ENCODE measurements at places on chromosomes 13 and 19. TPM values are rescaled to one million over a fixed set of nuclear protein-coding genes. Genes with fewer than 3 reads are reported as not detected.

DNA sequence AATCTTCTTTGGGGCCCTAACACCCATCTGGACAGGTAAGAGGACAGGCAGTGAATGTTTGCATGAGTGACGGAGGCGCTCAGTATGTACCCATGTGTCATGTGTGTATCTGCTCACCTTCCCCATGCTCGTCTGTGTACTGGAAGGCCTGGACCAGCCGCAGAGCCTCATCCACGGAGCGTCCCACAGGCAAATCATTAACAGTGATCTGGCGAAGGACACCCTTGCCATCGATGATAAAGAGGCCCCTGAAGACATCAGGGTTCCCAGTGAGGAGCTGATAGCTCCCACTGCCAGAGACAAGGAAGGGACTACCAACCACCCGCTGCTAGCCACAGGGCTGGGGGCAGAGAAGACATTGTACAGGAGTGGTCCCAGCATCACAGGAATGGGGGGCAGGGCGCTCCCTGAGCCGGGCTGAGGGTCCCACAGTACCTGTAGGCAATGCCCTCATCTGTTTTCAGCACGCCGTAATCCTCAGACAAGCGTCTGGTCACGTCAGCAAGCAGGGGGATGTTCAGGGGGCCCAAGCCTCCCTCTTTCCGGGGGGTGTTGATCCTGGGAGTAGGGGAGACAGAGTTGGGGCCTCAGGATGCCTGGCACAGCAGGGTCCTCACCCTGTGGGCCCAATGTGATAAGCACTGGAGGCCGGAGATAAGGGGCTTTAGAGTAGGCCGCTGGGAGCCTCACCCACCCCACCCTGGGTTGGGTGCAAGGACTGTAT, 1.7 kb downstream of the PRDX2 start:
- no peak for DNase-seq

DNA sequence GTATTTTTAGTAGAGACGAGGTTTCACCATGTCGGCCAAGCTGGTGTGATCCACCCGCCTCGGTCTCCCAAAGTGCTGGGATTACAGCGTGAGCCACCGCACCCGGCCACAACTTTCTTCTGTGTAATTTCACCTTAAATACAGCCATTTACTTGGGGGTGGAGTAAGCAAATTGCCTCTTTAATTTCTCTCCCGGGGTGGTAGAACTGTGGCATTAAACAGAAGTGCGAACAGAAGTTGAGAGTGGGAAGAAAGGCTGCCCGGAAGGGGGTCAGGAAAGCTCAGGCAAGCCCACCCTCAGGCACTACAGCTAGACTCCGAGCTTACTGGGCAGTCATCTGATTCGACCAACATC, 475 bp upstream of the DNAJC15 start:
- no peak for DNase-seq

DNA sequence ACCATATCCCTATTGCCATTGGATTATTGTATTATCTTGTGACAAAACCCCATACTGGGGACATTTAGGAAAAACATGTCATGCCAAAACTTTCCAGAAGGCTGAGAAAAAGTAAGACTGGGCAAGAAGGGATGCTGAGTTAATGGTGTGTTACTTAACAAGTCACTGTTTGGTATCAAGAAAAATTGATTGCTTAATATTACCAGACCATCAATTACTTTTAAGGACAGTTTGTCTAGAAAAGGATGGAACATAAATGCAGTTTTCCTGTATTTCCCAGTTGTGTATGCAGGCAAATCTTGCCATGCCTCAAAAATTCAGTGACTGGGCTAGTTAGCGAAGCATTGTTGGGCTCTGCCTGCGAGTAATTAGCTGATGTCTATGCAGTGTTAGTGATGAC, 705.6 kb upstream of the MIR17HG start:
- no peak for DNase-seq

DNA sequence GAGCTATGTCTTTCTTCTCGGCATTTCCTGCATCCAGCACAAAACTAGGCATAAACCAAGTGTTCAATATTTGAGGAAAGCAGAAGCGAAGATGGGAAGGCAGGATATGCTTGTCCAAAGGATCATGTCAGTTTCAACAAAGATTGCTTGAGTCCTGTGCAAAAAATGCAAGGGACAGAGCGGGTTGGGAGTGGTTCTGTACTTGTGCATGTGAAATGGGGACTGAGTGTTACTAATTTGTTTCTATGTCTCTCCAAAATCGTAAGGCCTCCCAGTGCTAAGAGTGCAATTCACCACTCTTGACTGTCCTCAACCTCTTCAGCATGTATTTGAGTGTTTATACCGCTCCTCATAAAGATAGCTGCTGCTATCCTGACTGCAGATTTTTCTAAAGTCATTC, 166.2 kb downstream of the DLEU7 start:
- no peak for DNase-seq

DNA sequence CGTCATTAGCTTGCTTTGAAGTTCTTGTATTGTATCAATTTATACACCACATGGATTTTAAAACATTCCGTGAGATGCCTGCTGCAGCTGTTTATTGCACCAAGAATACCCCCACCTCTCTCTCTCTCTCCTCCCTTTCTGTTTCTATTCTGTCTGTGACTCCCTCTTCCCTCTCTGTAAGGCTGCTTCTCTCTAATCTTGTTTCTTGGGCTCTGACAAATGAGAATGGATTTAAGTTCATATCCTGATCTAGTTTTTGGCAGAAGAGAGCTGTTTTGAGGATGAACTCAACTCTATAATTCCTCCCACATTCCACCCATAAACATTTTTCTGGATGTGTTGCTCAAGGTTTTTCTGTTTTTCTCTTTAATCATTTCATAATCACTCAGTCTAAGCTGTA, 144.3 kb upstream of the FRY start:
- no peak for DNase-seq

DNA sequence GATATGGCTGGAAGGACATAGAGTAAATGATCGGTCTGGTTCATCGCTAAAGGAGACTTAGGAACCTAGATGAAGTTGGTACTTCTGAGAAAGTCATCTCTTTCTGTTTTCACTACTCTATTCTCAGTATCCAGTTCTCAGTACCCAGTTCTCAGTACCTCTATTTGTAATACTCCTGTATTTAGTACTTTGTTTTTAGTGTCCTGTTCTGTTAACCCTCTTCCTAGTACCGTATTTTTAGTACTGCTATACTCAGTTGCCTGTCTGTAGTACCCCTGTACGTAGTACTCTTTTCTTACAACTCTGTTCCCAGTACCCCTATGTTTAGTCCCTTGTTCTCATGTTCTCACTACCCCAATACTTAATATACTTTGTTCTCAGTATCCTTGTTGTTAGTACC, 1.2 kb downstream of the RFXAP start:
- DNase-seq, result no peak

DNA sequence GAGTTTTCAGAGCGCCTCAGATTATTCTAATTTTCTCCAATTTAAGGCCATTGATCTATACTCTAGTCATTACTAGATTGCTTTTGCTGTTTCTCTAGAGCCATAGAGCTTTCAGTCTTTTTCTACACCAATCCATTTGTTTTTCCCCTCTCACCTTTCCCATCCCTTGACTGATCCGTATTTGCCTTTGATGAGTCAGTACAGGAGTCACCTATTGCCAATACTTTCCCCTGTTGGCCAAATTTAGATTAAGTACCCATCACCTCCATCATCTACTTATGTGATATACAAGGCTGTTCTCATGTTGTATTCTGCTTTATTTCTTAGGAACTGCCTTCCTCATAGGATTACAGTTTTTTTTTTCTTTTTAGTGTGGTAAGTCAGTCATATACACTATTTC, 463.2 kb downstream of the KLF12 start:
- no peak for DNase-seq

GRCh38 chr19:49937750-49938381, 8.6 kb upstream of the NUP62 start:
- DNase-seq, result peak; percentile 58

DNA sequence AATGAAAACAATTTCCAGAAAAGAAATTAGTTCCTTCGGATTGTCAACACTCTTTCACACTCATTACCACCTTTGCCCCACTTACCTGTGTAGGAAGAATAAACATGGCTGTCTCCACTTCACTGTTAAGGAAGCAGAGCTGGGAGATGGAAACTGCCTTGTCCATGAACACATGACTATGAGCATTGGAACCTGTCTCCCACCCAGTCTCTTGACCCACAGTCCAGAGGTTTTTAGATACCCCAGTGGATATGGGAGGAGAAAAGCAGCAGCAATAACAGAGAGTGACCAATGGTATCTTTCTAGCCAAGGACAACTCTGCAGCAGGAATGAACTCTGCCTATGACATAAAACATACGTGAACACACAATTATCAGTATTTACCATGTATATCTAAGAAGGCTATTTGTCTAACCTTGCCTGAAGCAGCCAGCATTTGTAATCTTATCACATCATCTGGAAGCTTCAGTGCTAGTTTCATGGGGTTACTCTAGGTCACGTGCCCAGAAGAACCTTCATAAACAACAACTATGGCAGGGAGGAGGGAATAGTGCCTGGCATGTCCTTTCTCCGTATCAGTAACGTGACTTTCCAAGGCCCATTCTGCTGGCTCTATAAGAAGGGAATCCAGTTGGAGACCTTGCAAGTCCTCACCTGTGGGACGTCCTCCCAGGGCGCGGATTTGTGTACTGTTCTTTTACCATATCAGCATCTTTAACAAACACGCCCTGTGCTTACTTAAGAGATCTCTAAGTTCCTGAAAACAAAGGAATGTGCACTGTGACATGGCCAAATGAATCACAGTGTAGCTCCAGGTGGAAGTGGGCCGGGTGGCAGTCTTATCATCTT, 221.8 kb upstream of the UBL3 start:
- DNase-seq, result no peak

DNA sequence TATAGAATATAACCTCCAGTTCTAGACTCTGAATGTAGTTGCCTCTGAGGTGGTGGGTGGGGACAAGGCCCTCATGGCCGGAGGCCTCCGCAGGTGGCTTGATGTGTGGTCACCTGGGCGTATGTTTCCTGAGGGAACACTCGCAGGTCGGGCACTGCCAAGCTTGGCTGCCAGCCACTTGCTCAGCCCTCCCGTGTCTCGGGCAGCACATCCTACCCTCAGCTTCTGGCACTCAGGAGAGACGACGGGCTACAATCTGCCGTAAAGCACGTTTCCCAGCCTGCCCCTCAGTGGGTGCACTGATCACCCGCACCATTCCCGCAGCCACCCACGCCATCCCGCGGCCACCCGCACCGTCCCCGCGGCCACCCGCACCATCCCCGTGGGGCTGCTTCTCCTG, 15.2 kb downstream of the THOP1 start:
- no peak for DNase-seq

DNA sequence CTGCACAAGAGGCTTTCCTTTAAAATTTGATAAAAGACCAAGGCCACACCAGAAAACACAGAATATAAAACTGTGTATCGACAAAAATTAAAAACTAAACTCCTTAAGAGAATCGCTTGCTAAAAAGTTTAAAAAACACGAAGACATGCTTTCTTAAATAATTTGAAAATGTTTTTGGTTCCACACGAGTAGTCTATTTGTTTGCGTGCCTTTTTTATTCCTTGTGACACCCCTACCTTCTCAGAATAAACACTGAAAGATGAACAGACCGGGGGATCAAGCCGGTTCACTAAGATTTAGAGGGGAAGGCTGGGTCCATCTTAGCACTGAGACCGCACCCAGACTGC, 256.4 kb upstream of the STARD13 start:
- no peak for DNase-seq

GRCh38 chr19:6626764-6627163, 35.8 kb upstream of the CD70 start:
- DNase-seq, result no peak

- no peak for DNase-seq
Observed at GRCh38 chr19:42197375-42197817, 20.1 kb downstream of the DEDD2 start.

- peak; percentile 80 for DNase-seq
Observed at GRCh38 chr13:109781384-109782065, 4.9 kb downstream of the IRS2 start.

- no peak for DNase-seq
Observed at GRCh38 chr13:79870123-79870522, 389.2 kb downstream of the NDFIP2 start.

IRS2 gene
- total RNA-seq, result 6.0 TPM

CEACAM21 gene
- not detected for total RNA-seq

RNF225 gene
- total RNA-seq, result 0.53 TPM

PCDH20 gene
- not detected for total RNA-seq

Measured in SJSA1 (cell line).